ENCODE measurements at places on chromosomes 5 and 9.

- no peak for DNase-seq
Observed at GRCh38 chr9:21903380-21903965, 90.7 kb downstream of the CDKN2A start.

DNA sequence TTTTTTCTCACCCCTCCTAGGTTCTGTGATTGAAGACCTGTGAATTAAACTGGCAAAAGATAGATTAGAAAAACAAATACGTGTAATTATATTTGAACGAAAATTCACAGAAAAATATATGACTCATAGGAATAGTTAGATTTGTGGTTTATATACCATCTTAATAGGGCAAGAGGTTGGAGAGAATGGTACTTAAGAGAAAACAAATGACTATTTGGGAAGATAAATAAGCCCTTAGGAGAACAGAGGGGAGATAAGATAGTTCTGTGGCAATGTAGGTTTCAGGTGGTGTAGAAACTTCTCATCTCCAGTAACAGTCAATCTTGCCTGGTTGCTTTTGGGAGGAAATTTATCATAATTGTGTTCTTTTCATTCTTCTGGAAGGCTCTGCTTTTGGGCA lies 122.0 kb downstream of the PRDM9 start:
- no peak for DNase-seq

GRCh38 chr5:103472265-103472664 lies 90.3 kb downstream of the NUDT12 start:
- DNase-seq = no peak

GRCh38 chr5:68191083-68191791 lies 24.3 kb upstream of the PIK3R1 start:
- no peak for DNase-seq

DNA sequence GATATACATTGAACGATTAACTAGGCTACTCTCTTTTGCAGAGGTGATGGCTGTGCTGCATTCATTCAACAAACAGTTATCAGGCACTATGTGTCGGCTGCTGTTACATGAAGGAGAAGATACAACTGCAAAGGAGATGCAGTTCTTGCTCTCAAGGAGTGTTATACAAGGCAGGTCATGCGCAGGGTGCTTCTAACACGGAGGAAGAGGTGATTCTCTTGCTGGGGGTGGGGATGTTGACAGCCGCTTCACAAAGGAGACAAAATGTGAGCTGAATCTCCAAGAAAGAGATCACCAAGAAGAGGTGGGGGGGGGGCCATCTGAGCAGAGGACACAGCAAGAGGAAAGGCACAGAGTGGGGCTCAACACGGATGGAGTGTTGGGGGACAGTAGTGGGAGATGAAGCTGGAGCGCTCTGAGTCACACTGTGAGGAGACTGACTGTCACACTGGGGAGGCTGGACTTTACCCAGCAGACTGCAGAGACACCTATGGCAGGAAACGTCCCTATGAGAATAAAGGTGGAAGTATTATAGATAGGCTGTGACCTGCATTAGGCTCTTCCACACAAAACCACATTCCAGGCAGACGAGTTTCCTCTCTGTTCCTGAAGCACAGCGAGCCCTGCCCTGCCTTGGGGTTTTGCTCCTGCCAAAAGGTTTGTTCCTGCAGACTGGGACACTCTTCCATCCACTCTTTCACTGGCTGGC lies 20.9 kb downstream of the NDUFA8 start:
- no peak for DNase-seq

DNA sequence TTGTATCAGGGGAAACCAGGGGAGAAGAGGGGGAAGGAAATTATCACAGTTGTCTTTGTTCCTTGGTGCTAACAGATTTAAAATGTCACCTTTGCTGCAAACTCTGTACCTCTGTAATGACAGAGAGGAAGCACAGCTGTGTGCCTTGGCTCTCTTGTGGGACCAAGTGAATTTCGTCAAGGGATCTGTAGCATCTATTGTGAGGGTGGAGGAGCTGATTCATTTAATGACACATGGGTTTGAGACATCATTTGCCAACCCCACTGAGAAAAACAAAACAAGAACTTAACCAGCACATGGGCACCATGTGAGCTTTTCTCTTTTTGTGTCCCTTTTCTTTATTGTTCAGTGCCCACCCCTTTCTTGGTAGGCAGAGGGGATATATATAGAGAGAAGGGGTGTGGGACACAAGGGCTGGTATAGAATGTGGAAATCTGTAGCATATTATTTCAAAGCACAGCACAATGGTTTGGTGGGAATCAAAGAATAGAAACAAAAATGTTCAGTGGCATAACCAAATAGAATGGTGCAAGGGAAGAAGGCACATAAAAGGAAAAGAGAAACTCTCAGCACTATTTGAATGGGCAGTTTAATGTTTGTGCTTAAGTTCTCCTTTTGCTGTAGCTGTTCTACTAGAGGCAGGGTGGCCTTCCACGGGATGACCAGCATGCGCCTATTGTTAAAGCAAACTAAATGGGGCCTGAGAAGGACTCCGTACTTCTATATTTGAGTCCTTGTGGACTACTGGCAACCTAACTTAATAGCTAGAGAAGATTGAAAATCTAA lies 63.3 kb downstream of the LIX1 start:
- no peak for DNase-seq

DNA sequence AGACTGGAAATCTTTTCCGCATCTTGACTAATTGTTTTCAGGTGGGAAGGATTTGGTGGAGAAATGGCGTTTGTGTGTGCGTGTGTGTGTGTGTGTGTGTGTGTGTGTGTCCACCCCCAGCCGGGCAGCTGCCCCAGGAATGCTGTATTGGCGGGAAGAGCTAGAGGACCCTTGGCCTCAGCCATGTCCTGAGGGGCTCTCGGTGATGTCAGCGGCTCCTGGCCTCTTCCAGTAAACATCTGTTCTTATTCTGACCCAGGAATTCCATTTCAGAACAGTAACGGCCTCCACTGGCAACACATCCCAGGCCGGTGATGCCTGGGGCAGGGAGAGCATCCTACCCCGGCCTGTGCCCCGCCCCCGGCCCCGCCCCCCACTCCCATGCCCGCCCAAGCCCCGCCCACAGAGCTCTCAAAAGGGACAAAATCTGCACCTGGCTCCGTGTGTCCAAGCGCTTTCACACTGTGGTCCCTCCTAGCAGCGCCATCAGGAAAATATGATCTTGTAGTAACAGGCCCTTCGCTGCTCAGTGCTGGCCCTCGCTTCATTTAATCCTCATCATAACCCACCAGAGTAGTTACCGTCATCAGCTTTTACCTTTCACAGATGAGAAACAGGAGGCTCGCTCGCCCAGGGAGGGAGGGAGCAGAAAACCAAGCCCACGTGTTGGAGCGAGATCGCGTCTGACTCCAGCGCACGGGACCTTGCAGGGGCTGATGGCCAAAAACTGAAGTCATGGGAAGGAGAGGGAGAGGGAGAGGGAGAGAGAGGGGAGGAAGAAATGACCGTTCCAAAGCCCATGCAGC lies 18.9 kb downstream of the ADAMTS2 start:
- no peak for DNase-seq

DNA sequence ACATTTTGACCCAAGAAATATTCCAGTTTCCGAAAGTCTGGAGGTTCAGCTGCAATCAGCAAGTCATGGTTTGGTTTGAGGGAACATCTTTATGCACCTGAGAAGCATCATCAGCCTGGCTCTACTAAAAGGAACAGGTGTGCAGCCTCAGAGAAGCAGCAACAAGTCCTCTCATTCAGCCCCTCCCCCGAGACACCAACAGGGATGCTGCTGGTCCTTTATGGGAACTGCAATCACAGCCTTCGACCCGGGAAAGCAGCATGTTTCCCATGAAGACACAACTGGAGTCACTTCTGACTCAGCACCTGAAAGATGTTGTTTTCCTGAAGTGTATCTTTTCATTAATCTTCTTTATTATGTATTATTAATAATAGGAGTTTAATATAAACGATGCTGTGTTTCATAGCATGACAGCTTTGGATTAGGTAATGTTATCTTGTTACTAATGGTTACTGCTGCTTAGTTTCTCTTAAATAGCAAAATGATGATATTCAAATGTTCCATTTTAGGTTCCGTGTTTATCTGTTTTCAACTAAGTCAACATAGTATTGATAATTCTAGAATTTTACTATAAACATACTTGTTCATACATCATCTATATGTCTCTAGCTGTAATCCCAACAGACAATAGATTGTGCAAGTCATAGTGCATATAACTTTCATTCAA lies 15.6 kb upstream of the NREP start:
- DNase-seq = no peak

GRCh38 chr5:136006761-136007251 lies 22.0 kb upstream of the TGFBI start:
- DNase-seq = no peak

GRCh38 chr9:70484232-70485130 lies 70.0 kb upstream of the KLF9 start:
- peak; percentile 61 for DNase-seq

DNA sequence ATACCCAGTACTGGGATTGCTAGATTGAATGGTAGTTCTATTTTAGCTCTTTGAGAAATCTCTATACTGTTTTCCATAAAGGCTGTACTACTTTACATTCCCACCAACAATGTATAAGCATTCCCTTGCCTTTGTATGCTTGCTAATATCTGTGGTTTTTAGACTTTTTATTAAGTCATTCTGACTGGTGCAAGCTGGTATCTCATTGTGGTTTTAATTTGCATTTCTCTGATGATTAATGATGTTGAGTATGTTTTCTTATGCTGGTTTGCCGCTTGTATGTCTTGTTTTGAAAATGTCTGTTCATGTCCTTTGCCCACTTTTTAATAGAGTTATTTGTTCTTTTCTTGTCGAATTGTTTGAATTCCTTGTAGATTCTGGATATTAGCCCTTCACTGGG lies 512.7 kb upstream of the PAPPA start:
- DNase-seq = no peak

- no peak for DNase-seq
Observed at GRCh38 chr9:81150016-81150625, 539.2 kb downstream of the TLE1 start.

DNA sequence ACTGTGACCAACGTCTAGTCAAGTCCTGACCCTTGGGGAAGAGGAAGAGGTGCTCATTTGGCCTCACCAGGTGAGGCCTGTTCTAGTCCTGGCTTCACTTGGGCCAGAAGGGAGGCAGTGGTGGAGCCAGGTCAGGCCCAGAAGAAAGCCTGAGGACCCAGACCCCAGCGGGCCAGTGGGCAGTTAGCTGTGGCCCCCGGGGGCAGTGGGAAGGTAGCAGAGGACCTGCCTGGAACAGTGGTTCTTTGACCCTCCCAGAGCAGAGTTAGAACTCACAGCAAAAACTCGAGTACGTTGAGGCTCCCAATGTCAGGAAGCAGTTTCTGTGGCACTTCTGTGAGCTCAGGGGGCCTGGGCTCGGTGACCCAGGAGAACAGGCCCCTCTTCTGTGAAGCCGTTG lies 66.0 kb upstream of the GARNL3 start:
- DNase-seq = no peak

GRCh38 chr5:36908544-36909260 lies 32.1 kb downstream of the NIPBL start:
- DNase-seq = no peak

DNA sequence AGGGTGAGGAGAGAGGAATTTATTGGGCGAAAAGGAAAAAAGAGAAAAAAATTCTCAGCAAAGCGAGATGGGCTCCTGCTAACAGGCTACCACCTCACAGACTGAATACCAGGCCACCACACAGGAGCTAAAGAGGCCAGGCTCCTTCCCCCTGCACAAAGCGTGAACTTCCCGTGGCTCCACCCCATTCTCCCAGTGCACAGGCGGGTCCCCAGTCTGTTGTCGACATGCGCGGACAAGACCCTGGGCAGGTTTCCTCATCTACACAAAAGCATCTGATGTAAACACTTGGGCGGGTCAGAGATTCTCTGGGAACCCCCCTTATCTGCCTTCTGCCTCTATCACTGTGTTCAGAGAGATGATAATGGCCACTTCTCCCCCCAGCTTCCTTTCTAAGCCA lies 34.2 kb downstream of the IL31RA start:
- DNase-seq = no peak

DNA sequence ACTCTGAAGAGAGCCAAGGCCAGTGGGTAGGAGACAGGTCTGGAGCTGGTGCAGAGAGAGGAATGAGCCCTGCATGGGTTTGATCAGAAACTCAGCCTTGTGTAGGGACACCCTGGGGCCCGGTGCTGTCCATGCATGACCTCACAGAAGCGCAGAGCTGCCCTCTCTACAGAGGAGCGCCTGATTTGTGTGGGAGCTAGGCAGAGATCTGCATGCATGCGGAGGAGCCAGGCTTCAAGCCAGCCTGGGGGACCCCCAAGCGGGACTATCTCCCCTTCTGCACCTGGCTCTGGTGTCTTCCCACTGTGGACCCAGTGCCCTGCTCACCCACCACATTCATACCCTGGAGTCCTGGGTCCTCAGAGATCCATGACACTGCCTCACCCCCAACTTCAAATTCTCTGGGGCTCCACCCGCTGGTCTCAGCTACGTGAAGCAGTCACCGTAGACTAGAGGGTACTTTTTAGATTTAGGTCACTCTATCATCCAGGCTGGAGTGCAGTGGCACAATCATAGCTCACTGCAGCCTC lies 2.6 kb upstream of the LCN2 start:
- no peak for DNase-seq

- DNase-seq = no peak
Observed at GRCh38 chr5:60256546-60256945, 363.0 kb upstream of the PDE4D start.

DNA sequence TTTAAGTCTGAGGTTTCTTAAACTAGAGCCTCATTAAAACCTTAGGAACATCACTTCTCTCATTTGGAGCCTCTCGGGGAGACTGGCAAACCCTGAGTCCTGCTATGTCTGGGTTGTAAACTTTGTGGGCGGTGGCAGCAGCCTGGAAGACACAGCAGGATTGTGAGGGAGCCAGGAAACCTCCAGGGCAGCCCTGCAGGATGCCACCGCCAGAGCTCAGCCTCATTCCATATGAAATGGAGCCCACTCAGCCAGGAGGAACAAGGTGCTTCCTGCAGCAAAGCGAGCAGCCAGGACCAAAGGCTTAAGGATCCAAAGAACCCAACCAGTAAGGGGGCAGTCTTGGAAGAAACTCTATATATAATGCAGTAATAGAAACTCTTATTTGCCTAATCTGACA lies 37.9 kb upstream of the IDNK start:
- DNase-seq = no peak

DNA sequence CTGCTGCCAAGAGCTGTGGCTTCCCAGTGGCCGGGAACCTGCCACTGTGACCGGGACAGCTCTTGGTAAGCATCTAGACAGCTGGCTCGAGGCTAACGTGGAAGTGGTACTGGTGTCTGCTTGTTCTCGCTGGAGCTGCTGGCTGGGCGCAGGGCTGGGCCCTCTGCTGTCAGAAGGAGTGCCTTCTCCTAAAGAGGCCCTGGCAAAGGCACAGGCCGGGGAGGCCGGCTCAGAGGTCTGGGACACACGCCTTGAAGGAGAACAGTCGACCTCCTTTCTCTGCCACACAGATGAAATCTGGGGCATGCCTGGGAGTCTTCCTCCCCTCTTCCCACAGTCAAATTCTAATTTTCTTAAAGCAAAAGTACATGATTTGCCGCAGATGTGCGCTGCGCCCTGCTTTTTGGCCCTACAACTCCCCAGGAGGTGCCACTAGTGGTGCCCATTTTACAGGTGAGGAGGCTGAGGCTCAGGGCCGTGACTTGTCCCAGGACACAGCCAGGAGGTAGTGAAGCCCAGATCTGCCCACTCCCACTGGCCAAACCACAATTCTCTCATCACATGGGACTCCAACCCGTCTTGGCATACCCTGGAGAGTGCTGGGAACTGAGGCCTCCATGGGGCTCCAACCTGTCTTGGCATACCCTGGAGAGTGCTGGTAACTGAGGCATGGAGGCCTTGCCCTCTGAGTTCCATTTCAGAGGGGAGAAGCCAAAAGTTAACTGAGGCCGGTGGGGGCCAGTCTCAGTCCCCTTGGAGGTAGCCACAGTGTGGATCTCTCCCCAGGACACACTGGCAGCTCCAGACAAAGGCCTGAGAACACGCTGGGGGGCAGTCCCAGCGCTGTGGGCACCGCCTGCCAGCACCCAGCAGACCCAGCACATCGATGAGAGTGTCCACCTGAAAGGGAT lies 12.0 kb upstream of the RXRA start:
- no peak for DNase-seq
